Stimulated activated CD8-positive, alpha-beta memory T cell treated with anti-CD3 and anti-CD28 coated beads, Interleukin-12 subunit alpha, Interleukin-12 subunit beta, amount 100 ng/mL, for 4 hours (primary cell): ENCODE measurements at places on chromosomes 3 and 15.

- DNase-seq, result no peak
These were observed 736 bp downstream of the IREB2 start for GRCh38 chr15:78438619-78439285.

- no peak for DNase-seq
These were observed 455.4 kb upstream of the TBL1XR1 start for GRCh38 chr3:177652556-177653291.

DNA sequence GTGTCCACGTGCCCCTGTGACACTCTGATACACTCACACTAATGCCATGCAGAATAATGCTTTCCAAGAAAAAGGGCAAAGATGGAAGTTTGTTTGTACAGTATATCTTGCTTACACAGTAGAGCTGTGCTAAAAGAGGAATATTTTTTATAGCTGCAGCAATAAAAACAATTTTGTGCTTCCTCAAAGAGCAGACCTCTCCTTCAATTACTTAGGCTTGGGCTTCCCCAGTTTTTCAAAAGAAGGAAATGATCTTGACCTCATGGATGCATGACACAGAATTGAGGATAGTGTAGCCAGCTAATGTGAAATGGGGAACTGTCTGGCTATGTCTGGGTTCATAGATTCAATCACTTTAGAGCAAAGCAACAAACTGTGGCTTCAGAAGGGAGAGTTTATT lies 137.4 kb downstream of the STT3B start:
- no peak for DNase-seq

GRCh38 chr3:126521122-126521891 lies 2.6 kb upstream of the CHST13 start:
- no peak for DNase-seq

GRCh38 chr3:71640331-71640983 lies 56.9 kb upstream of the FOXP1 start:
- DNase-seq, result no peak

DNA sequence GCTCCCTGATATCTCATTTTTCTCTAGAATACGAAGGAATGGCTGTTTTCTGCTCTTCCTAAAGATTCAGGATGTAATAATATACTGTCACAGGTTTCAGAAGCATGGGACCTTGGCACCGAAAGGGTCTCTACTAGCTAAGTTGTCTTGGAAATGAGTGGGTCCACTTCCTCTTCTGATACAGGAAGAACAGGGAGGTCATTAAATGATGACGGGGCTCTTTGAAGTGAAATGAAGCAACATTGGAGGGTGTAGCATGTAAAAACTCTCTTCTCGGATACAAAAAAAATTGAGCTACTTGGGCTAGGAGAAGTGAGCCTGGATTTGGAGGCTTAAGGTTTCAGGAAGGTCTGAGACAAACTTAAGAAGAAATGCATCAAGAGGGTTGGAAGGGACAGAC lies 349.8 kb upstream of the TPRG1 start:
- no peak for DNase-seq

- no peak for DNase-seq
These were observed 140.6 kb upstream of the TBC1D5 start for GRCh38 chr3:17882981-17883380.

- DNase-seq, result no peak
These were observed 65.9 kb upstream of the TMEM108 start for GRCh38 chr3:132972333-132972732.

GRCh38 chr15:37372064-37372463 lies 271.7 kb upstream of the MEIS2 start:
- DNase-seq, result no peak

- DNase-seq, result no peak
These were observed 40.3 kb downstream of the SPSB4 start for GRCh38 chr3:141091426-141091825.

DNA sequence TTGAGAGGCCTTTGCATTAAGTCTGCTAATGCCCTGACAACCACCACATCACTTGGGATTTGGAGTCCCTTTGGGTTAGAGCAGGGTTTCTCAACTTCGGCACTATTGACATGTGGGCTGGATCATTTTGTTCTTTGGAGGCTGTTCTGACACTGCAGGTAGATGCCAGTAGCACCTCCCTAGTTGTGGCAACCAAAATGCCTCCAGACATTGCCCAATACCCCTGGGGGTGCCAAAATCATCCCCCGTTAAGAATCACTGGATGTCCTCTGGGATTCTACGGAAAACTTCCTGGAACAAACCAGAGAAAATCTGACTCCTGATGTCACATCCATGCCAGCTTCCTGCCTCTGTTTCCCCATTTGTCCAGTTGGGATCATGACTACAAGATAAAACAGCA lies 37.2 kb upstream of the BLM start:
- DNase-seq, result no peak

DNA sequence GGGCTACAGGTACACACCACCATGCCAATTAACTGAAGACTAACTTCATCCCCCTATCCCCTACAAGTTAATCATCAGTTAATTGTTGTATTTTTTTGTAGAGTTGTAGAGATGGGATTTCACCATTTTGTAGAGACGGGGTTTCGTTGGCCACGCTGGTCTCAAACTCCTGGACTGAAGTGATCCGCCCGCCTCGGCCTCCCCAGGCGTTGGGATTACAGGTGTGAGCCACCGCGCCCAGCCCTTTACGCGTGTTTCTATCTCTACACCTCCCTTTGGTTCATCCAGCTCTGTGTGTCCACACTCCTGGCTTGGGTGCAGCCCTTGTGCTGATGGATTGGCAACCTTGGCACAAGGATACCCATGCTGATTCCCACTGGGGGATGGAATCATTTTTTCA lies 258.8 kb downstream of the FAM43A start:
- DNase-seq, result no peak

DNA sequence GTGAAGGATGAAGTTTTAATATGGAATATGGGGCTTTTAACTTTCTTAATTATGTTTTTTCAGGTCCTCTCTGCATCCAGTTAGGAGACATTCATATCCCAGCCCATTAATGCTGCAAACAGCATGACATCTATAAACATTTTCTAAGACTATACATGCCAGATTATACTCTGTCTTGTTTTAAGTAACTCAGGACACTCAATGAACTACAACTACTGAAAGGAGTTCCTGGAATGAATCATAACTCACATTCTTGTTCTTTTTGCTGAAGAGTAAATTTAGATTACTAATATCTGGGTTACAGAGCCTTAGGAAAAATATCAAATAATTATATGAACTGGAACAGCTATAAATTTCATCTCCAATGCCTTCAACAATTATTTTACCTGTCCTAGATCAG lies 167.4 kb downstream of the STAG1 start:
- no peak for DNase-seq

- DNase-seq, result no peak
These were observed 792.3 kb downstream of the DIPK2A start for GRCh38 chr3:144763878-144764454.

GRCh38 chr3:48347500-48347899 lies 14.0 kb upstream of the SPINK8 start:
- no peak for DNase-seq

- no peak for DNase-seq
These were observed 721 bp downstream of the ADAMTS7 start for GRCh38 chr15:78810362-78811123.

DNA sequence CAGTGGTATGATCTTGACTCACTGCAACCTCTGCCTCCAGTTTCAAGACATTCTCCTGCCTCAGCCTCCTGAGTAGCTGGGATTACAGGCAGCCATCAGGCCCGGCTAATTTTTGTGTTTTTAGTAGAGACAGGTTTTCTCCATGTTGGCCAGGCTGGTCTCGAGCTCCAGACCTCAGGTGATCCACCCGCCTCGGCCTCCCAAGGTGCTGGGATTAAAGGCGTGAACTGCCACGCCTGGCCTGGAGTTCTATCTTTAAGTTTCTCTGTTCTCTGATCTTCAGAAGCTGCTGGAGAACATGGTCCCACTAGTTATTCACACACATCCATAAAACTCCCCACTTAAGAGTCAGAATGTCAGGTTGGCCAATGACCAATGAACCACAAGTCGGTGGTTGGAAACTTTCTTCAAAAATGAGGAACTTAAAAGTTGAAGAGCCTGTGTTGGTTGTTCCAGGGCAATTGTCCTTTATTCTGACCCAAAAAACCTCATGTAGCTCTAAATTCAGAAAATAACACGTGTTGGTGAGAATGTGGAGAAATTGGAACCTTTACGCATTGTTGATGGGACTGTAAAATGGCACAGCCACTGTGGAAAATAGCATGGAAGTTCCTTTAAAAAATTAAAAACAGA lies 55.9 kb upstream of the PIK3CB start:
- DNase-seq, result no peak

DNA sequence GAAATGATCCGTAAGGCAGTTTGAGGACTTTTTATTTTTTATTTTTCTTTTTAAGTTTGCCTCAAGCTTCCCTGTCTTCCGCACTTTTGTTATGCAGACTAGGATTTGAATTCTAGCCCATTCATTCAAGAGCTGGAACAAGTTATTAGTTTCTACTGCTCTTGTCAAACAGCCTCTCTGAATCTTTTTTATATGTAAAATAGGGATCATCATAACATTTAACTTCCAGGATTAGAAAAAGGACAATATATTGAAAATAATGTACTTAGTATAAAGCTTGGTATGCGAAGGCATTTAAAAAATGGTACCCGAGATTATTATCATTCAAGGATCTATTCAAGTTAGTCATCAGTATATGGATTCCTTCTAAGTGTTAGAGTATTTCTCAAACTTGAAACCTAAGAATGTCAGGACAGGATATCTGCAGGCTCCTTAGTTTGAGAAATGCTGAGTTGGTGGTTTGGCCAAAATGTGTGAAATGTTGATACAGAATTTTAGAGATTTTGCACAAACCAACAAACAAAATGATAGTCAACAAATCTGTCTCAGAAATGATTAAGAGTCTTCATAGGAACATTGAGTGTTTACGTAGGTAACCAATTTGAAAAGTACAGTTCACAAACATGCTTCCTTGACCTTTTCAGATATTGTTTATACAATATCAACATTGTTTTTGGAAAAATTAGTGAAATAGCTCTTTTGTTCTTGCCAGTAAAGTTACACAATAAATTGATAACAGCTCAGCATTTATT lies 40.5 kb upstream of the IGSF10 start:
- no peak for DNase-seq

DNA sequence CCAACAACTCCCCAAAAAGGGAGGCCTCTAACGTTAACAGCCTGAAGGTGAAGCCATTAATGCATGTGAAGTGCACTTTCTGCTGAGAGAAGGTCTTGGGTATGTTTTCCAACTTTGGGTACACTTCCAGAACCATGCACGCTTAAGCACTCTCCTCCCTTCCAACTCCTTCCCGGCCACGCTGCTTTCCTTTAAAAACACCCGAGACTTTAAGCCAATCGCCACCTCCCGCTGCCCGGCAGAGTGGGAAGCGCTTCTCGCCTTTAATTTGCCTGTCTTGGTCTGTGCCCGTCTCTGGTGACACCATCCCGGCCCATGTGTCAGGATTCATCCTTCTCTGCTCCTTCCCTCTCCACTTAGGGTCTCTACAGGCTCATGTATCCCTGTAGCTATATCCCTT lies 35.3 kb downstream of the ITGB5 start:
- no peak for DNase-seq

DNA sequence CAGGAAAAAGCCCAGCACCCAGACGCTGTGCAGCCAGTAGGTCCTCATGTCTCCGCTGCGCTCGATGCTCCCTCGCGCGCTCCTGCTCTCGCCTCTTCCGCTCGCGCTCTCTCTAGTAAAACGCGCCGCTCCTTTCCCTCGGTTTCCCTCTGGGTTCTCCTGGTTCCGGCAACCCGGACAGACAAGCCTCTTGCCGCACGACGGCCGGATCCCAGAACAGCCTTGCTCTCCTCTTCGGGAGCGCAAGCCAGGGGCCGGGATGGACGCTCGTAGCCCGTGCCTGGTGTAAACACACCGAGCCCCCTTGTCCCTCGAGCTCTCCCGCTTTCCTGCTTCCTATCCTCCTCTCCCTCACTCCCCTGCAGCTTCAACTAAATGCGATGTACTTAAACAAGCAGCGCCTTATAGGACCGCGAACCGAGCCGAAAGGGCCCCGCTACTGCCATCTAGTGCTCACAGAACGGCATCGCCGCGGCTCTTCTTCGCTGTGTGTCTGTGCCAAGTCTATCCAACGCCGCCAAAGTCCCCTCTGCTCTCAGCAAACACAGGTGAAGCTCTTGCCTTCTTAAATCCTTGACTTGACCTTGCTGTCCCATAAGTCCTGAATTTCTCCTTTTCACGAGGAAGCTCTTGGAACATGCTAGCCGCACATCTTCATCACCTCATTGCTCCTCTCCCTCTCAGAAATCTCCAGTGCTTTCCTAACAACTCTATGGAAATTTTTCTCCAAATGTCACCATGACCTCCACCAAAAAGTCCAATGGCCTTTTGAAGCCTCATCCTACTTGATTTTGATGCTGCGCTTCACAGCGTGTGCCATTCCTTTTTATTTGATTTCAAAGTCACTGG lies 1037.2 kb downstream of the IGSF11 start:
- no peak for DNase-seq

GRCh38 chr15:75553659-75554058 lies 25.5 kb downstream of the PTPN9 start:
- DNase-seq, result no peak

GRCh38 chr15:32053719-32054118 lies 23.4 kb downstream of the CHRNA7 start:
- DNase-seq, result no peak

DNA sequence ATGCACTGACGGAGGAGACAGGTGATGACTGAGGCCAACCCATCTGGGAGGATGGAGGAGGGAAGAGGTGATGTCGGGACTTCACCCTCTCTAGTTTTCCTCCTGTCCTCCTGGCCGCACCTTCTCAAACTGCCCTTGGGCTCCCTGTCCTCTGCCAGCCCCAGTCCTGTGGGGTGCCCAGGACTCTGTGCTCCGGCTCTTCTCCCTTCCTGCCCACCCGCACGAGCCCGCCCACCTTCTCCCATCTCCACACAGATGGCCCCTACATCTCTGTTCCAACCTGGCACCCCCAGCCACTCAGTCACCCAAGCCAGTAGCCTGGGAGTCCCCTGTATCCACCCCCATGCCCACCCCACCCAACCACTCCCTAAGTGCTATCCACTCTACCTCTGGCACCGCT lies 206.7 kb upstream of the LINGO1 start:
- no peak for DNase-seq

DNA sequence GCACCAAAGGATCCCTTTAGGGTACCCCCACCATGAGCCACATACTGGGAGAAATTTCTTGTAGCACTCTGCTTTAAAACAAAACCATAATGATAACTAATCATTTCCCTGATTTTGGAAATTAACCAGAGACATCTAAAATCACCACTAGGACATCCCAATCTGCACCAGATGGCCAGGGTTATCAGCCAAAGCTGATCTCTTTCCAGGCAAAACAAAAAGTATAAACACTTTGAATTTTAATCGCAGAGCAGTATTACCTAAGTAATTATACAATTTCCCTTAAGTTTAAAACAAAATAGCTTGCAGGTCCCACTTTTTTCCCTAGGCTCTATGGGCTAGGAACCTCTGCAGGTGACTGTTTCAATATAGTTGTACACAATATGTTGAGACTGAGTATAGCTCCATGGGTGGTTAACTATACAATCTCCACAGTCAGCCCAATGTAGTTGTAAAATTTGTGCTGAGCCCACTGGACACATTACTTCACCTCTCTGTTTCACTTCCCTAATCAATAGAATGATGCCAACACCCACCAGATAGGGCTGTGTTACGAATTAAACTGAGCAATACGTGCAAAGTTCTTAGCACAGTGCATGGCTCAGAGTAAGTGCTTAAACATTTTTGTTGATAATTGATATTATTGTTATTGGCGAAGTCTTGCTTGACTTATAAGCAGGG lies 629 bp upstream of the NOX5 start:
- DNase-seq, result no peak
